ENCODE measurements at places on chromosomes 3 and 15.

GRCh38 chr3:179971280-179971679, 65.5 kb downstream of the PEX5L start:
- DNase-seq: no peak

DNA sequence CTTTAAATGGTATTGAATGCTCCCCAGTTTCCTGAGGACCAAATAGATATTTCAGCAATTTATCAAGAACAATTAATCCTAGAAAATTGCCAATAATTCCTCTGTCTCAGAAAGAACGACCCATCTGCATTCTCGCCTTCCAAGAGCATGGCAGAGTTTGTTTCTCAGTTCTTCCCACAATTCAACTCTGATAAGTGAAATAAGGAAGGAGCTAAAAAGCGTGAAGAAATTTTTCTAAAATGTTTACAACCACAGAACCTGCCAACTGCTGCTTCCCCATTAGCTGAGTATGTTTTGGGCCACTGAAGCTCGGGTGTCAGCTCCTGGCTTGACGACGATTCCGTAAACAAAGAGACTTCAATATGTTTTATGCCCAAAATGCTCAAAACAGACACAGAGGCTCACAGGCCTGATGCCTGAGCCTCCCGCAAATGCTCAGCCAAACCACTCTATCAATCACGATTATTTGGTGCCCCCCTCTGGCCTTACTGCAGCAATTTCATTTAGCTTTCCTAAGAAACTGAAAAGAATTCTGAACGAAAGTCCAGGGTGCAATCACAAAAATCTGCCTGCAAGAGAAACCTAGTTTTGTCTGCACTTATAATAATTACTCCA, 259.2 kb upstream of the CCDC54 start:
- peak; percentile 82 for DNase-seq

- no peak for DNase-seq
These were observed 13.4 kb upstream of the MFSD1 start for GRCh38 chr3:158788446-158788845.

DNA sequence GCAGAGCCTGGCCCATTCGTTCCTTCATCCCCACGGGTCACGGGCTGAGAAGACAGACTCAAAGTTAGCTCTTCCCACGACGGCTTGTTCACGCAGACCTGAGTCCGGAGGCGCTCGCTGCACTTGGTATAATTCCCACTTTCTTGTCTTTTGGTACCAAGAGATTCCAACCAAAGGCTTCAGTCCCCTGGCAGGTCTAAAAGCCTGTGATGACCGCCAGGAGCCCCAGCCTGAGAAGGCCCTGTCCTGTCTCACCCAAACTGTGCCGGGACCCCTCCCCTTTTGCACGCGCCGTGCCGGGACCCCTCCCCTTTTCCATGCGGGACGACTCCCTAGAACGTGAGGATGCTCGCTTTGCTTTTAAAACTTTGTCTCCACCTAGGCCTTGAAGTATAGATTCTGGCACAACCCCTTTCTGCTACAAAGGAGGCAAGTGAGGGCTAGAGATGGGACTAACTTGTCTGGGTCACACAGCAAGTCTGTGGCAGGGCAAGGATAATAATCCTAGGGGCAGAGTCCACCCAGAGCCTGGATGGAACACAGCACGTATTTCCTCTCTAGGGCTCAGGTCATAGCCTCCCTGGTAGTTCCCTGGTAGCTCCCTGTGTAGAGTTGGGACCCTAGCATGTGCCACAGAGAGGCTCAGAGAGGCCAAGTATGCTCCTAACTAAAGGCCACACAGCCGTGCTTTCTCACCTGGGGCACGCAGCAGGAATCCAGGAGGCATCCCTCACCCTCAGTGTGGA, 211.3 kb downstream of the XXYLT1 start:
- DNase-seq: no peak

- peak; percentile 54 for DNase-seq
These were observed 60.1 kb downstream of the SGO1 start for GRCh38 chr3:20125897-20126296.

DNA sequence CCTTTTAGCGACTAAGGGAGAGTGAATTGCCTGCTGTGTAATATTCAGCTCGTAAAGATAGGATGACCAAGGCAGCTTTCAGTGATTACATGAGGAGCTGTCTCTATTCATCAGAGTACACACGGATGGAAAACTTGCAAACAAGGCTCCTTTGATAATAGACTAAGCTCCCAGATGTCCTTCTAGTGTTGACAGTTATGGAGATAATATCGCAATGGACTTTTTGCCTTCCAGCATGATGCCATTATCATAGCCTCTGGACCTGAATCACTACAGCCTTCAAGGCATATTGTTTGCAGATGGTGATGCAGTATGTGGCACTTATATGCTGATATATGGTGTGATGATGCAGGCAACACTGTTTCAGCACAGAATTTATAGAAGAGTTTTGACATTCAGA, 93.9 kb downstream of the ECT2 start:
- no peak for DNase-seq

DNA sequence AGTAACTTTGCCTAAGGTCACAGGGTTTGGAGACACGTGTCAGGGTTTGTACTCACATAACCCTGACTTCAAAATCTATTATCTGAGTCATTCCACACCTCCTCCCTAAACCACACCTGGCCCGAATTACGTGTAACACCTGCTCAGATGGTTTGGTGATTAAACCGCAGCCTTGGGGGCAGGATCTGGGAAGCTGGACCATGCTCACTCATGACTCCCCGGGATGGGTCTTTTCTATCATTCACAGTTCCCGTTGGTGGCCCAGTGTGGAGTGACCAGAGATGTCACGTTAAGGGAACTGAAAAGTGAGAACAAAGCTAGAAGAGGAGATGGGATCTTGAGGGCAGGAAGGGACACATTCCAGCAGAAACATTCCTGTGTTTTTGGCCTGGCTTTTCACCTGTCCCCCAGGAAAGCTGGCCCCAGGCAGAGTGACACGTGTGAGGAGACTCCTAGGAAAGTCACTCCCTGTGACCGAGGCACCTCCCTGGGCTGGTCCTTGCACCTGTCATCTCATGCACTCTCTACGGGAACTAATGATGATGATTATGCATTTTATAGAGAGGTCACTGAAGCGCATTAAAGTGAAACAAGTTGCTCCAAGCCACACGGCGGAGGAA, 75.4 kb upstream of the POMGNT2 start:
- no peak for DNase-seq

DNA sequence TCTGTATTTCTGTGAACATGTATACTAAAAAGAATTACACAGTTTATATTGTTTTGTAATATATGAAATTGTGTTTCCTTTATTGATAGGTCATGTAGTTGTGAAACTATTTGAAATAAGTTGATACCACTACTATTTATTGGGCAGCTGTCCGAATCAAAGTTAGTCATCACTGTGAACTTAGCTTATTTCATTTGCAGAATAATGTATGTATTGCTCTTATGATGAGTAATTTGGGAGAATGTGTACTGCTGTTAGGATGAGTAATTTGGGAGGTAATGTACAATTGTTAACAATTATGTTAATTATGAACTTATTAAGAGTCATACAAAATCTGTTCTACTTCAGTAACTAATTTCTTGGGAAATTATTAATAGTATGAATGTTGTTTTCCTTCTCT, 22.2 kb downstream of the FXR1 start:
- no peak for DNase-seq

DNA sequence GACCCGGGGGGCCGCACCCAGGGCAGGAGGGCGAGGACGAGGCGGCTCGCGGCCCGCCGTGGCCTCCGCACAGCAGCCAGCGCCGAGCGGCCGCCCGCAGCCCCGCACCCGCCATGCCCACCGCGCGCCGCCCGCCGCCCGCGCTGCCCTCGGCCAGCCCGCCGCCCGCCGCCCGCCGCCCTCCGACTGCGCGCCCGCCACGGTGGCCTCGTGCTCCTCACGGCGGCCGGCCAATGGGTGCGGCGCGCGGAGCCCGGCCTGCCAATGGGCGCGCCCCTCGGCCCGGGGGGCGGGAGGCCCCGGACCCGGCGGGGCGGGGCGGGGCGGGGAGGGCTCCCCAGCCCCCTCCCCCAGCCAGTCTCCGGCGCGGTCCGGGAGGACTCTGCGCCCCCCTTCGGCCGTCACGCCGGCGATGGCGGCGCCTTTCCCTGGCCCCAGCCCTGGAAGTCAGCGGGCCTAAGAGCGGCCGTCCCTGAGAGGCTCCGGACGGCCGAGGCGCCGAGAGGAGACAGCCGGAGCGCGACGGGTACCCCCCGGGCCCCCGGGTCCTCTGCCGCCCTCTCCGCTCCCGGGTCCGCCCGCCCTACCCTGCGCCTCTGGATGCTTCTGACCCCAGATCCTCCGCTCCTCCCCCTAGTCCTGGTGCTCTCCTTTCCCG, at the start of gene NT5DC2:
Gene NT5DC2 (minus strand): TSS at position 235 of the 658 bp plus-strand sequence. CDS start 120 bp downstream, at position 115.
- peak; percentile 67 for DNase-seq

GRCh38 chr15:73723191-73723590, 30.0 kb downstream of the INSYN1 start:
- no peak for DNase-seq

- DNase-seq: no peak
These were observed 23.3 kb downstream of the IREB2 start for GRCh38 chr15:78461171-78461888.

DNA sequence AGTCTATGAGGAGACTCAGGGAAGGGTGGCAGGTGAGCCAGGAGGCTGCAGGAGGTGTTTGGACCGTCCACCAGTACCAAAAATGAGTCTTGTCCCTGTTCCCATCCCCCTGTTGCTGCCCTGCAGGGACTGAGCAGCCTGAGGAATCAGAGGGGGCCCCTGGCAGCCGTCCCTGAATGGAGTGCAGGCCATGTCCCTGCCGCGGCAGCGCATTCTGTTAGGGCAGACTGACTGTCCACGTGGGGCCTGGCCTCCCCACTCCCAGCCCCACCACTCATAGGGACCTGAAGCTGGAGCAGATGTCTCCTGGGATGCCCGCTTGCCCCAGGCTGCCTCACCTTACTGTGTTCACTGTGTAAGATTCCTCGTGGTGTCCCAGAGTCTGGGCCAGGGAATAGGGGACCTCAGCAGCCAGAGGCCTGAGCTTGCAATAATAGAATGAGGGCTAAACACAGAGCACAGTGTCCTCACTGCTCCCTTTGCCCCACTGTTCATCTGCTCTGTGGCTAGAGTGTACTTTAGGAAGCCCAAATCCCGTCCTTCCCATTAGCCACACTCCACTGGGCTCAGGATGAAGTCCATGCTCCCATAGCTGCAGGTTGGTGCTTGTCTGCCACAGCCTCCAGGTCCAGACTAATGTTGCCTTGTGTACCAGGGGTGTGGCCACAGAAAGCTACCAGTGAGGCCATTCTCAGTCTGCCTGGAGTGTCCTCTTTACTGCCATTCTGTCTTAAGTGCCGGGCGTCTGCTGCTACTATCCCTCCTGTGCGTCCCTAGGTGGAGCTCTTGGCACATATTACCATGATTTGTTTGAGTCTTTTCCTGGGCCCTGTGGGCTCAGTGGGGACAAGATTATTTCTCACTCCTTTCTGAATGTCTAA, 63.2 kb downstream of the HCN4 start:
- DNase-seq: peak; percentile 35

DNA sequence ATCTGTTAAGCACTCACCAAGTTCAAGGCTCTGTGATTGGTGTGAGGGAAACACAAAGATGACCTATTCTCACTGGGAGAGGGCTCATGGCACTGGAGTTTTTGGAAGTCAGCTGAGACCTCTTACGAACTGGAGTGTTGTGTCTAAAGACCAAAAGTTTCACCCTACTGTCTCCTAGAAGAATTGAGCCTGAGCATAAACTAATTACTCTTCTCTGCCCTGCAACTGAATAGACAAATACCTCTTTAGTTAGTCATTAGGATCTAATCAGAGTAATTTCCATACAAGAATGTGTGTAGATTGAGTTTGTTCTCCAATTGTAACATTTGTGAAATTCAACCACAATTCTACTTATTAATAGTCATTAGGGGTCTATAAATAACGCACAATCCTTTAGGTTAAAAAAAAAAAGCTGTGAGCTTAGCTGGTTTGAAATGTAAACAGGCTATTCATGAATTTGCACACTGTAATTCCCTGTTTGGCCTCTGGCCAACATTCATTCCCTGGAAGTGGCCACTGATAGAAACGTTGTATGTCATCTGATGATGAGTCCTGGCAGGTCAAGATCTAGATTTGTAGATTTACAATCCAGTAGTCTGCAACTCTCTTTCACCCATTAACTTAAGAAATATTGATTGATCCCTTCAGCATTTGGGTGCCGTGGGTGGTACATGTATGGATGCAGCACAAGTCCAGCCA, 76.8 kb upstream of the SOX14 start:
- DNase-seq: no peak

DNA sequence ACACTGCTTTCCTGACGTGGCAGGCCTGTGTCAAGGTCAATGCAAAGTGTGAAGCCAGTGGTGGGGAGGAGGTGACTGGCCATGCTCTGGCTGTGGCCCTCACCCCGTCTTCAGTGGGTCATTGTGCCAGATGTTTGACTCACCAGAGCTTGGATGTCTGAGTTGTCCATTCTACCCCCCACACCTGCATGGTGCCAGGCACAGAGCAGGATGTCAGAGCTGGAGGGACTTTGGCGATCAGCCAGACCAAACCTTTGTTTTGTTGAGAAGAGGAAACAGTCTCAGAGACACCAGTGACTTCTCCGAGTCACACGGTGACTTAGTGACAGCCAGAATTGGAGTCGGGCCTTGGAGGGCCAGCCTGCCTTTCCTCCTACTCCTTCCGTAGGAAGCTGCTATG, 49.5 kb downstream of the SMAD6 start:
- no peak for DNase-seq

GRCh38 chr3:79097964-79098660, 669.7 kb downstream of the ROBO1 start:
- DNase-seq: no peak

DNA sequence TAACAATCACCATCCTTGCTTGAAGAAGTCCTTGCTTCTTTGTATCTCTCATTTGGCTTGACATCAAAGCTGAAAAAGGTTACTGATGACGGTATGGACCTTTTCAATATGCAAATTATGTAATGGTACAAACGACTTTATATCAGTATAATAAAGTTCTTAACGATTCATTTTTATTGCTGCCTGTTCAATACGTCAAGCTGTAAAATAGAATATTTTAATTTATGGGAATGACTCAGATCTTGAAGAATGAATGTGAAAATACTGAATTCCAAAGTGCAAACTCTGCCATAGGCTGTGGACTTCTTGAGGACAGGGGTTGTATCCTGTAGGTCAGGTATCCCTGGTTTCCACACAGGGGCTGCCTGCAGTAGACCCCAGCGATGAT, 156.2 kb downstream of the PLCL2 start:
- DNase-seq: no peak

Data from OCI-M1 (cell line).